Umbilical cord (tissue), 2 donors: ENCODE measurements at places on chromosomes 1 and 21. TPM values are rescaled to one million over a fixed set of nuclear protein-coding genes. Genes with fewer than 3 reads are reported as not detected.

GRCh38 chr21:46626536-46626935, 8.9 kb upstream of the PRMT2 start:
- no peak for DNase-seq

Gene PGBD5
- 1.7 TPM for total RNA-seq

Gene C1orf53
- total RNA-seq = 12.0 TPM

Gene CD5L
- total RNA-seq = not detected

Gene SMYD2
- total RNA-seq = 49.8 TPM

DNA sequence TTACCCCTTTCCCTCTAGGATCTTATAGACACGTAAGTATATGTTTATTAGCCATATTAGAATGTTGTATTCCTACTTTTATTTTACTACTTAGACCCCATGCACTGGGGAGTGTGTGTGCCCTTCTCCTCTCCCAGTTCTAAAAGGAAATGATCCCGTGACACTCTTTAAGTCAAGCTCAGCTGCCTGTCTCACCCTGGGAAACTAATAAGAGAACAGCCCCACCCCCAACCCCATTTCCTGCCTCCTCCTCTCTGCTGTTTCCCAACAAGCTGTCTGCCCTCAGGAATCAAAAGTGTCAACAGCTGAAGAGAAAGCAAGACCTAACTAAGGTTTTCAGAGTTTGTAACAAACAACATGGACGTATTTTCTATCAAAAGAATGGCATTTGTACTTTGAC, 92.6 kb upstream of the VAV3 start:
- DNase-seq = no peak

- no peak for DNase-seq
Observed at GRCh38 chr1:78168306-78168705, 122.5 kb downstream of the GIPC2 start.

- DNase-seq = no peak
Observed at GRCh38 chr1:81598623-81599022, 202.1 kb upstream of the ADGRL2 start.

DNA sequence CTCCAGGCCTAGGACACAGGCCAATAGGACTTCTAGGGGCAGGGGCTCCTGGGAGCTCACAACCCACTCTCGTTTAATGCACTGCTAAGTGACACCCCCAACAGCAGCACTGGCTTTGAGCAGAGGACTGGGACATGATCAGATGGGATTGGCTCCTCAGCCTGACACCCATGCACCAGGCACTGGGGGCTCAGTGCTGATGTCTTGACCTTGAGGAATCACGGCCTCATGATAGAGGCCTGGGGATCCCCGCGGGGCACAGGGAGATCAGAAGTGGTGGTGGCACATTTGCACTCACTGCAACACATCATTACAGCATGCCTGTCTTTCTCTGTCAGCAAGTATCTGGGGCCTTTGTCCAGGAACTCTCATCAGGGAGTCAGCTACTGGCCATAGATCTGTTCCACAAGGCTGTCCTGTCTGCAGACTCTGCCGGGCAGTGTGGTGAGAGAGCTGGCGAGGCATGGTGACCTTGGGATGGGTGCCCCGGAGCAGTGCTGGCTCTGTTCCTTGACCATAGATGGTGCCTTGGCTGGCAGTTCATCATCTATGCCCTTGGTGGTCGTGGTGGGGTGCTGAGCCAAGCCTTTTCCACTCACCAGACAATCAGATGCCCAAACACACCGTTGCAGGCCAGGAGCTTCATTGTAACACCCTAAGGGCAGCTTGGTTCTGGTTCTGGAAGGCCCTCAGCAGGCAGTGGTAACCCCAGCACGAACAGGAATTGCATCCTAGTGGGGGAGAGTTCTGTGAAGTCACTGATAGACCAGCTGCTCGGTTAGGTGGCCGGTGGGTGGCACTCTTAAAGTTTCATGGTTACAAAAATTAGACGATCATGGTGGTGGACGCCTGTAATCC, 22.2 kb upstream of the PARP1 start:
- DNase-seq = no peak
